ENCODE measurements at places on chromosomes 1 and 21.

DNA sequence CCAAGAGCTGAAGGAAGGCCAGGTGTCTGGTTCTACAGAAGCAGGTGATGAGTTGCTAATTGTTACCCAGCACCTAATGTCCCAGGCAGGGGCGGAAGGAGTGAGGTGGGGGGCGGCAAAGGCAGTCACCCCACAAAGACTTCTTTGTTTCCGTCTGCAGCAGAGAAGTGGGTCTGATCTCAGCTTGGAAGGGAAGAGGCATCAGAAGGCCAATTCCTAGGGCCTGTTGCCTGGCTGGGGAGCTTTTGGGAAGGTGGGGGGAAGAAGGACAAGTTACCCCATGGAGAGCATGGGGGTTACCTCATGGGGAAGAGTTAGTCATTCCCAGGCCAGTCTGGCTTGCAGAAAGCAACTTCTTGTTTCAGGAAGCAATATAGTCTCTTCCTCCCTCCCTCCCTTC, 10.9 kb downstream of the IGSF21 start:
- no peak for DNase-seq

DNA sequence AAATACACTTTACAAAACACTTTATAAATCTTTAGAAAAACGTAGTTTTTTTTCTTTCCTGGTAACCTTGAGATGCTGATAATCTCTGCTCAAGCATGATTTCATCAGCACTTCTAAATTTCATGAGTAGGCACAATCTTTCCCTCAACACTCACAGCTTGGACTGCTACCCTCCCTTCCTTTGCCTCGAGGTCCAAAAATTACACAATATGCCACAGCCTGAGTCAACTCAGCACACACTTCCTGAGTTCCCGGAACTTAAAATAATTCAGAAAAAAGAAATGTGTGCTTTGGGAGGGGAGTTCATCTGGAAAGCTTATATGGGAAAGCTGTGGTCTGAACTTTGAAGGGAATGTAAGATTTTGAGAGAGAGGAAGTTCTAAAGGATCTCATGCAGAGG, 5.9 kb downstream of the CLCA2 start:
- DNase-seq = no peak

- DNase-seq = peak; percentile 25
Observed at GRCh38 chr1:175841738-175842187, 98.4 kb upstream of the TNR start.

DNA sequence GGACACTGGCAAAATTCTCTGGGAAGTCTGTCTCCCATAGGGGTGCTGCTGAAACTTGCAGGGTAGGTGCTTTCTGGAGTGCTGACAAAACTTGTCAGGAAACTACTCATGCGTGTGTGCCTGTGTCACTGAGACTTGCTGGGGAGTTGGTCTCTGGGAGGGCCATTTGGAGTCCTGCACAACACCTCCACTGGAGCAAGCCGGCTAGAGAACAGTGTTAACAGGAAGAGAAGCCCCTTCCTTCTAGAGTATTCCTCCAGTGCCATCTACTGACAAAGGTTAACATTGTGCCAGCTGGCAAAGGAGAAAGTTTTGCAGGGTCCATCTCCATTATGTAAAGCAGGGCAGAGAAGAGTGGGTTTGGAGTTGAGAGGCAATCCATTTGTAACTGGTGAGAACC, 30.0 kb downstream of the ZMYM4 start:
- peak; percentile 38 for DNase-seq

- no peak for DNase-seq
Observed at GRCh38 chr1:100627054-100627716, 89.2 kb downstream of the GPR88 start.

GRCh38 chr21:39003982-39004633, 179.1 kb downstream of the PSMG1 start:
- no peak for DNase-seq

DNA sequence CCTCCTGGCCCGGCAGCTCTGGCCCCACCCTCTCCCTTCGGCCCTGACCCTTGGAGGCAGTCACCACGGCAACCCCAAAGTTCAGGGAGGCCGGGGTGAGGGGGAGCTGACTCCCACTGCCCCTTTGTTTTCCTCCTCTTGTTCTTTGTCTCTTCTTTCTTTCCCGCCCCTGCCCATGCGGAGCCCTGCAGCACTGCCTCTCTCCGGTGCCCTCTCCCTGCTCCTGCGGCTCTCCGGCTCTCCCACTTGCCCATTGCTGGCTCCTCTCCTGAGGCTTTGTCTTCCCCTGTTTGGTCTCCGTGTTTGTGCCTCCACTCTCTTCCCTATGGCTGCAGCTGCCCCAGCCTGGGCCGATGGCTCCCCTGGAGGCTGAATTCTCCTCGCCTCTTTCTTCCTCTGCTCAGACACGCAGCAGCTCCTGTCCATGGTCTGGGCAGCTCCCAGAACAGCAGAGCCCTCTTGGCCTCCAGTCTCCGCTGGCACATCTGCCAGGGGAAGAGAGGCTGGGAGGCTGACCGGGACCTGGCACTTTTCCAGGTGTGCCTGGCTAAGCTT, 5.8 kb downstream of the CELSR2 start:
- DNase-seq = no peak

DNA sequence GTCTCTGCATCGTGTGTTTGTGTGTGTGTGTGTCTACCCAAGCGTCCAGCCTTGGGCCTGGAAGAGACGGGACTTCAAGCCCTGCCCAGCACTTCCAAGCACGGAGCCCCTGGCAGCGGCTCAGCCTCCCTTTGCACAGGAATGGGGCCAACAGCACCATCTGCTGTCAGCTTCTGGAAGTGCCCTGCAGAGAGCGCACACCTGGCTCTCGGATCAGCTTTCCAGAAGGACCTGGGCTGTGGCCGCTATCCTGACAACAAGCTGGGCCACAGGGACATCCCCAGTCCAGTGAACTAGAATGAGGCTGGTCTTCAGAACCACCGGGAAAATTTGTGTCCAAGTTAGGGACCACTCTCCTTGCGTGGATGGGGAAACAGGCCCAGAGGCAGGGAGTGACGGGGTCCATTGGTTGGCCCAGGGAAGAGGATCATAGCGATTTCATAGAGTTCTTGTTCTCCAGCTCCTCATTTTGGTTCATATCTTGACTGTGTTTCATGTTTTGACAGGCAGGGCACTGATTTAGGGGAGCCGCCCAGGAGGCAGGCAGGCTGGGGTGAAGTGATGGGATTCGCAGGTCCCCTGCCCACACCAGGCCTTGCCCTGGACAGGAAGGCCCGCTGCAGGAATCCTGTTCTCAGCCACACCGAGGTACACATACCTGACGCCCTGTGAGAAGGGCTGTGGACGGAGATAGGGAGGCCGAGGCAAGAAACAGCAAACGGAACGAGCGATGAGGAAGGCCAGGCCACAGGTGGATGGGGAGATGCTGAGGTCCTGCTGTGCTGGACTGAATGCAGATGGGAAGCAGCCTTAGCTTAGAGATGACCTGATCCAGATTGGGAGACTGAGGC, 38.4 kb downstream of the TAS1R2 start:
- peak; percentile 49 for DNase-seq

- DNase-seq = no peak
Observed at GRCh38 chr1:221576268-221576667, 165.6 kb downstream of the DUSP10 start.

DNA sequence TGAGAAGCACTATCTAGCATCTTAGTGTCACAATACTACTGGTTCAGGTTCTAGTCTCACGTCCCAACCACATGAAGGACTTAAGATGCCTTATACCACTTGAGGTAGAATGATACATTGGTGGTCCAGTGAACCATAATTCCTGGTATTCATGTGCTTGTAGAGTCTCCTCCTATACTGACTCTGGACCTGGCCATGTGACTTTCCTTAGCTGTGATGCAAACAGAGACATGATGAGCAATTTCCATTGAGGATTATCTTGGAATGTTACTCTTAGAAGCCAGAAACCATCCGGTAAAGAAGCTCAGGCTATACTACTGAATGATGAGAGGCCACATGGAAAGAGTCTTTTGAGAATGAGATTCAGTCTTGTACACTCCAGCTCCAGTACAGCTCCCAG, 105.7 kb downstream of the NME7 start:
- DNase-seq = no peak

DNA sequence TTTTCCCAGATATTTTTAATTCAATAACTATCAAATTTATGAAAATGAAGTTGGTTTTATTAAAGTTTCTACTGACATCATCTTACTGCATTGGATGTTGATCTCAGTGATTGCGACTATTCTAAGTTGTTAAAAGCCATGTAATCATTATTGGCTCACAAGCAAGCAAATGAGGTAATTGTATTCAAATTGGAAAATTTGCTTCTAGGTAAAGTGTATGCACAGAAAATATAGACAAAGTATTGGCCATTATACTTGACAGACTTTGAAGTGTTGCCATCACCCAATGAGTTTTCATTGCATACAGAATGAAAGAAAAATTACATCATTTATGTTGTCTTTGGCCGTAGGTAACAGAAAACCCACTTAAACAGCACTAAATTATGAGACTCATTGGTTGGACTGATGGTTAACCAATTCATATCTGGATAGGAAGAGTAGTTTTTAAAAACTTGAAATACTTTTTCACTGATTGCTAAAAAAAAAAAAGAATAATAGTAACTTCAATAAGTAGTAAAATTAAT, 299.2 kb downstream of the USP25 start:
- no peak for DNase-seq

DNA sequence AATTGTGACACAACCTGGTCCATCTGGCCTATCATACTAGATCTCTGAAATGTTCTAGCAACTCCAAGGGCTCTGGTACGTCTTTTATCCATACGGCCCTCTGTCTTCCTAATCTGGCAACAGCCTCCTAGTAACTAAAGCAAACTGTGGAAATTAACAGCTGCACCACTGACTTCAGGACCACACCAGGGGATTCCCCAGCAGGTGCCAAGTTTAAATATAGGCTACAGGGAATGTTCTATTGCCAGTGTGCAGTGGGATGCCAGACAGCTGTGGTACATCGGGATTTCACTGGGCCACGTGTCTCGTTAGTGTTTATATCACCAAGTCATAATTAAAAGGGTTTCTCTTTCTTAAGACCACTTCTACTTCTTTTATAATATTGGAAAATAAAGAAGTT, 94.3 kb downstream of the RGS2 start:
- DNase-seq = no peak

DNA sequence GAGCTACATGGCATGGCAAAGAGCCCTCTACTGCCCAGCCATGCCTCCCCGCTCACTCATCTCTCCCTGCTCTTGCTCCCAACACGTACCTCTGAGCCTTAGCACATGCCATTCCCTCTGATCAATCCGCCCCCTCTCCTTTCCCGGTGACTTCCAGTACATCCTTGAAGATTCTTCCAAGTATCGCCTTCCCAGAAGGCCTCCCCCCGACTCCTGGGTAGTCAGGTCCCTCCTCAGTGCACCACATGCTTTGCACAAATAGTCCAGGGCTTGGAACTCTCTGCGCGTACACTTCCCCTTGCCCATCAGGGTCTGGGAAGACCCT, 77.0 kb upstream of the IFFO2 start:
- DNase-seq = no peak

DNA sequence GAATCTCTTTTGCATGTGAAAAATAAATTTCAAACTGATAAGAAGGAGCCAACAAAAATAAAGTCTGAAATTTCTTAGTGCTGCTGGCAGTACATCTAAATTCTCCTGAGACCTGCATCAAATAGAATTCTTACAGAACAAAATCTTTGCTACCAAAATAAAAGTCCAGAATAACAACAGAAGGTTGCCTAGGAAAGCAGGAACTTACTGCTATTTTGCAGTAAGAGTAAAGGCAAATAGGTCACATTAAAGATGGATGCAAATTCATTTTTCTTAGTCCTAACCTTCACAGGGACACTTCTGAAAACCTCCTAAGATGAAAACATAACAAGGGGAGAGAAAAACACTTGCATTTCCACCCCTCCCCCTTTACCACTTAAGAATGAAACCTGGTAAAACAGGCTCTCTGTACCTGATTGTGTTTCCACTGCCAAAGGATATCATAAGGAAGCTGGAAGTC, 59.0 kb downstream of the RUSC1 start:
- DNase-seq = no peak

DNA sequence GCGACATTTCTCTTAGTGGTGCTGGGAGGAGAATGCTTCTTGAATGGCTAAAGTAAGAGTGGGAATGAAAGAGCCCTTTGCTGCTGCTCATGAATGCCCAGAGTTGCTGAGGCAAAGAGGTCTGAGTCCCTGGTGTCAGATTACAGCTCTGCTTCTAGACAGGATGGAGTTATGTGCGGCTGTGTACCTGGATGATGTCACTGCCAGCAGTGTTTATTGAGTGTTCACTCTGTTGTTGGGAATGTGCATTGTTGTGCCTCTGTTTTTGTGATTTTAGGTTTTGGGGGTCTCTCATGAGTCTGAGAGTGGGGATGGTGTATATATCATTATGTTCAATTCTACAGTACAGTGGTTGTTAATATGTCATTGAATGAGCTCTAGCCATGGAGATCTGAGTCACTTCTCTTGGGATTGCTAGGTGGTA, 2.7 kb downstream of the CDC14A start:
- DNase-seq = peak; percentile 66

- DNase-seq = no peak
Observed at GRCh38 chr21:43800124-43800523, 10.7 kb downstream of the RRP1 start.

DNA sequence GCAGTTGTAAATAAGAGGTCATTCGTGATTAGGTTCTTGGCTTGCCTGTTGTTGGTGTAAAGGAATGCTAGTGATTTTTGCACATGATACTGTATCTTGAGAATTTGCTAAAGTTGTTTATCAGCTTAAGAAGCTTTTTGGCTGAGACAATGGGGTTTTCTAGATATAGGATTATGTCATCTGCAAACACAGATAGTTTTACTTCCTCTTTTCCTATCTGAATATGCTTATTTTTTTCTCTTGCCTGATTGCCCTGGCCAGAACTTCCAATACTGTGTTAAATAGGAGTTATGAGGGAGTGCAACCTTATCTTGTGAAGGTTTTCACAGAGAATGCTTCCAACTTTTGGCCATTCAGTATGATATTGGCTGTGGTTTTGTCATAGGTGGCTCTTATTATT, 576.1 kb upstream of the RGS18 start:
- no peak for DNase-seq
